Natural killer cell treated with Interleukin-12 subunit alpha and Interleukin-12 subunit beta and Interleukin-15 and Interleukin-18, amount 100 ng/mL, for 72 hours (primary cell): ENCODE measurements at places on chromosomes 6 and 20.

DNA sequence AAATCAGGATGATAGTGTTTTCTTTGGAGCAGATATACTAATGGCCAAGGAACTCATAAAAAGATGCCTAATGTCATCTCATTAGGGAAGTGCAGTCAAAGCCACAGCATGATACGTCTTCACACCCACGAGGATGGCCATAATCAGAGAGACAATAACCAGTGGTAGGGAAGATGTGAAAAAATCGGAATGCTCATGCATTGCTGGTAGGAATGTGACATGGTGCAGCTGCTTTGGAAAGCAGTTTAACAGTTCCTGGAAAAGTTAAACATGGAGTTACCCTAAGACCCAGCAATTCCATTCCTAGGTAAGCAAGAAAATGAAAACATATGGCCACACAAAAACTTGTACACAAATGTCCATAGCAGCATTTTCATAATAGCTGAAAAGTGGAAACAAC is 29.9 kb downstream of the BCAS1 start:
- H3K27ac ChIP-seq: no peak overlapping the region
- DNase-seq: no peak
- H3K36me3 ChIP-seq: no peaks in the 10 kb centered on the region
- no peak overlapping the region for H3K4me3 ChIP-seq
- peaks cover 6% of the 10 kb centered on the region for H3K4me1 ChIP-seq
- H3K27me3 ChIP-seq: peaks cover 13% of the 10 kb centered on the region

- no peak overlapping the region for H3K27ac ChIP-seq
- no peaks in the 10 kb centered on the region for H3K4me1 ChIP-seq
- no peaks in the 10 kb centered on the region for H3K27me3 ChIP-seq
- H3K36me3 ChIP-seq: no peaks in the 10 kb centered on the region
- no peak for DNase-seq
Observed at GRCh38 chr6:24113891-24114290, 12.1 kb upstream of the NRSN1 start.

DNA sequence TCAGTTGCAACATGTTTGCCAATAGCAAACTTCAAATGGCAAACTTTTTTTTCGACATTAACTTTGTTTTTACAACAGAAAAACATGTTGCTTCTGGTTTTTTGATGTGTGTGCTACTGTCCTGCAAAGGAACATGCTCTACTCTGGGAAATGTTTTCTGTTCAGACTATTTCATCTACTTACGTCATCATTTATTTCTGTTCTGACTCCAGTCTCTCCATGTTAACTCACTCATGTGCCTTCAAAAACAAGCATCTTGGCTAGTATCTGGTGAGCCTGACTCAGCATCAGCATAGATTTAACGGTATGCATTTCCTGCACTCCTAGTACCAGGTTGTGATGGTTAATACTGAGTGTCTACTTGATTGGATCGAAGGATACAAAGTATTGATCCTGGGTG is 36.1 kb upstream of the MAP7 start:
- no peak for DNase-seq
- no peaks in the 10 kb centered on the region for H3K27me3 ChIP-seq
- H3K4me1 ChIP-seq: peaks cover 37% of the 10 kb centered on the region

DNA sequence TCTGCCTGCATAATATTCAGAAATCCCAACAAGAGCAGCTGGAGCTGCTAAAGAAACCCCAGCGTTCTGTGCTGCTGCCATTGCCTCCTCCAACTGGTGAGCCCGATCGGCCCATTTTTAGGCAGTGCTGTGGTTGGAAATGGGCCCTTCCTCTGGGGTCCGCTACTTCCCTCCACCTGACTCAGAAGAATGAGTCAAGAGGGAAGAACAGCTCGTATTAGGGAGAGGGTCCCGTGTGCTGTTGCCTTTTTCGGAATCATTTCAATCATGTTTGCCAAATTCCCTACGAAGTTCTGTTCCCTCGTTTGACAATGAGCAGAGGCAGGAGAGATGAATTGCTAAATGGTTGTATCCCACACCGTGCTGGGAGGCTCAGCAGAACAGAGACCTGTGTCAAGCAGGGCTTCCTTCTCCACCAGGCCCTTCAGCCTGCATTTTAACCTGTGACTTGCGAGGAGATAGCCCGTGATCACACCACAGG is 38.4 kb downstream of the THBS2 start:
- DNase-seq: no peak
- H3K36me3 ChIP-seq: peaks cover 20% of the 10 kb centered on the region
- H3K27me3 ChIP-seq: peaks cover 14% of the 10 kb centered on the region
- no peak overlapping the region for H3K4me3 ChIP-seq

DNA sequence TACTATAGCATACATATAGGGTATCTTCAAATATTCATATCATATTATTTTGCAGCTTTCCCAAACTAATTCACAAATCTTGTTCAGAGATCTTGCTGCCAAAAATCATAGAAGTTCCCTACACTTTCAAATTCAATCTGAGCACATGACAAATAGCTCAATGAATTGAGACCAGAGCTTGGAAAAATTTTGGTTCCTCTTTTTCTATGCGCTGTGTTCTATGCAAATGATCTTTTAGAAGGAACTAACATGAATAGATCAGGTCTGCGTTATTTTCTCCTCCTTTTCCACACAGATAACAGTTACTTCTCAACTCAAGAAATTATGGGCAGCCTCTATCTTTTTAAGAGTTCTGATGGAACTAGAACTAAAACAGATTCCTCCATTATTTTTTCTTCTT is 316.3 kb downstream of the ARHGAP18 start:
- no peaks in the 10 kb centered on the region for H3K4me1 ChIP-seq
- H3K36me3 ChIP-seq: no peaks in the 10 kb centered on the region
- no peak for DNase-seq
- H3K27ac ChIP-seq: no peak overlapping the region

- H3K4me1 ChIP-seq: peaks cover 36% of the 10 kb centered on the region
- peaks cover 21% of the 10 kb centered on the region for H3K36me3 ChIP-seq
- DNase-seq: no peak
- no peak overlapping the region for H3K27ac ChIP-seq
Observed at GRCh38 chr20:48682529-48683363, 145.1 kb downstream of the PREX1 start.

DNA sequence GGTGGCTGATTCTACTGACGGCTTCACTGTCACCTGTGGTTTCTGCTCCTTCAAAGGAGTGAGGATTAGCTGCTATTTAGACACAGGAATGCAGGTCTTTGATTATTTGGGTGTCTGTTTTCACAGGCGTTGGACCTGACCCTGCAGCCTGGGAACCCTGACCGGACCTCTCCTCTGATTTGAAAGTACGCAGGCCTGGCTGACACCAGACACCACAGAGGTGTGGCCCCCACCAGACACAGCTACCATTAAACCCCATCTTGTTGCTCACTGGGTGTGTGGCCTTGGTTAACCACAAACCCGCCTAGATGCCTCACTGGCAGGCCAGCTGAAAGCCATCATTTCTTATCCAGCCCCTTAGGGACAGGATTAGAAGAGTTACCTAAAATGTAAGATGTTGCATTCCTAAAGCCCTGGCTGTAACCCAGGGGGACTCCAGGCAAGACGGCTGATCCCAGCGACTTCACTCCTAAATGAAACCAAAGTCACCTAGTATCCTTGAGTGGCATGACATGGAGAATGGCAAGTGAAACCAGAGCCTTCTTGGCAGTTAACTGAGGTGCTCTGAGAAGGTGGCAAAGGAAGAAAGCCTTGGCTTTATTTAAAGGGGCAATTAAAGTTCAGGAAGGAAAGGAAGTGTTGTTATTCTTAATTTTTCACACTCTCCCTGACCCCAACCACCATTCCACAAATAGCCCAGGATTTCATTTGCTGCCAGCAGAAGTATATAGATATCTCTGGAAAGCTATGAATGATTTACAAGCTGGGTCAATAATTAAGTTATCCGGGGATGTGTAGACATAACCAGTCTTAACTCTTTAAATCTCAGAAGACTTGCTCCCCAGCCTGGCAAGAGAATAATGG is 169.9 kb downstream of the QRSL1 start:
- peaks cover 21% of the 10 kb centered on the region for H3K27me3 ChIP-seq
- no peak for DNase-seq
- H3K4me3 ChIP-seq: no peak overlapping the region
- no peak overlapping the region for H3K27ac ChIP-seq

- no peaks in the 10 kb centered on the region for H3K36me3 ChIP-seq
- peaks cover 10% of the 10 kb centered on the region for H3K4me1 ChIP-seq
- no peak overlapping the region for H3K4me3 ChIP-seq
- peaks cover 7% of the 10 kb centered on the region for H3K27me3 ChIP-seq
- no peak overlapping the region for H3K27ac ChIP-seq
- DNase-seq: no peak
Observed at GRCh38 chr20:41336711-41337492, 3.7 kb upstream of the LPIN3 start.

GRCh38 chr6:159701413-159701999 is 8.5 kb upstream of the SOD2 start:
- peak; percentile 73 for DNase-seq
- H3K27me3 ChIP-seq: no peaks in the 10 kb centered on the region
- peak overlapping the region; percentile 22 for H3K4me3 ChIP-seq
- no peaks in the 10 kb centered on the region for H3K36me3 ChIP-seq

DNA sequence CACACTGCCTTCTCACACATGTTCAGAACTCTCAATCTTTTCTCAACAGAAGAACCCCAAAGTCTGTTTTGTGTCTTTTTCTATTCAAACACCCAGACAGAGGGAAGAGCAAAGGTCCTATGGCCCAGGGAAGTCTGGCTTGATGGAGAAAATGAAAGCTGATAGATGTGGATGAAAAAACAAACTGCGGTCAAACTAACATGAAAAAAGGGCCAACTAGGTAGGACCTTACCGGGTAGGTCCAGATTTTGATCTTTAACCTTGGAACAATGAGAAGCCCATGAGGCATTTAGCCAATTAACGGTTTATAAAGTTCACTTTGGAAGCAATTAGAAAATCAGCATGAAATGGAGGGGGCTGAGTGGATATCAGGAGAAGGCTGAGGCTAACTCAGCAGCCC is 507.7 kb upstream of the SLC35B3 start:
- DNase-seq: no peak
- no peaks in the 10 kb centered on the region for H3K4me1 ChIP-seq
- H3K36me3 ChIP-seq: no peaks in the 10 kb centered on the region
- no peak overlapping the region for H3K4me3 ChIP-seq
- no peak overlapping the region for H3K27ac ChIP-seq
- no peaks in the 10 kb centered on the region for H3K27me3 ChIP-seq
